ENCODE measurements at places on chromosomes 3 and 15. TPM values are rescaled to one million over a fixed set of nuclear protein-coding genes. Genes with fewer than 3 reads are reported as not detected.
A peak's percentile ranks its signal among the peaks of the same experiment; 100 is the strongest.

DNA sequence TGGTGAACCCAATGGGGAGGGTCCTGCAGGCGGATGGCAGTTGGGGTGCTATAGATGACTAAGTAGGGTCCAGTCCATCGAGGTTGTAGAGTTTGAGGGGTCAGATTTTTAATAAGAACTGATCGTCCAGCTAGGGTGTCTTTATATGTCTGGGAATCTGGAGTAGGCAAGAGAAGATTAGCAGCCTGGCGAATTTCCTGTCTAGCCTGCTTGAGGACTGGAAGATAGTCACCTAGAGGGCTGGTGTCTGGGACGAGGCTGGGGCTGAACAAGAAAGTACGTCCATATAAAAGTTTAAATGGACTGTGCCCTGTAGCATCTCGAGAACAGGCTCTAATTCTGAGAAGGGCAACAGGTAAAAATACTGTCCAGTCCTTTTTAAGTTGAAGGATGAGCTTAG is 6.7 kb upstream of the IP6K2 start:
- no peak for DNase-seq

- DNase-seq = peak; percentile 36
Observed at GRCh38 chr3:184874709-184875644, 63.0 kb downstream of the VPS8 start.

DNA sequence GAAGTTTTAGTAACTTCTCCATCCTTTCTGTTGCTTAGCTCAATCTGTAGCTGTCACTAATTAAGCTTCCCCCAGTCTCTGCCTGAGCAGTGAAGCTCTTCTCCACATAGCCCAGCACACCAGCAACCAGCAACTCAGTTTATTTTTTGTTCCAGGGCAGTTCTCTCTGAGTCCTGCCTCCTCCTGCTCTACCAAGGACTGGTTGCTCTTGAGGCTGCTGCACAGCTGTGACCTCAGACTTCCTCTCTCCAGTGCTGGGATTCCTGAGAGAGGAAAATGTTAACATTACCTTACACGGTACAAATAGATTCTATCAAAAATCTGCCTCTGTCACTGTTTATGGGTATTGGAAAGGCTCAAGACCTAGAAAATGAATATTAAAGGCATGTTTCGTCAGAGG is 294.7 kb downstream of the OXSM start:
- no peak for DNase-seq

- DNase-seq = no peak
Observed at GRCh38 chr3:96619475-96619874, 194.9 kb upstream of the EPHA6 start.

The GNAT1 gene
- not detected for total RNA-seq

The USP8 gene
- total RNA-seq = 71.0 TPM

The RPL39L gene
- 64.2 TPM for total RNA-seq
